CD4-positive, alpha-beta T cell treated with Interleukin-4 for 4 hours (primary cell): ENCODE measurements at places on chromosomes 1 and 21.

DNA sequence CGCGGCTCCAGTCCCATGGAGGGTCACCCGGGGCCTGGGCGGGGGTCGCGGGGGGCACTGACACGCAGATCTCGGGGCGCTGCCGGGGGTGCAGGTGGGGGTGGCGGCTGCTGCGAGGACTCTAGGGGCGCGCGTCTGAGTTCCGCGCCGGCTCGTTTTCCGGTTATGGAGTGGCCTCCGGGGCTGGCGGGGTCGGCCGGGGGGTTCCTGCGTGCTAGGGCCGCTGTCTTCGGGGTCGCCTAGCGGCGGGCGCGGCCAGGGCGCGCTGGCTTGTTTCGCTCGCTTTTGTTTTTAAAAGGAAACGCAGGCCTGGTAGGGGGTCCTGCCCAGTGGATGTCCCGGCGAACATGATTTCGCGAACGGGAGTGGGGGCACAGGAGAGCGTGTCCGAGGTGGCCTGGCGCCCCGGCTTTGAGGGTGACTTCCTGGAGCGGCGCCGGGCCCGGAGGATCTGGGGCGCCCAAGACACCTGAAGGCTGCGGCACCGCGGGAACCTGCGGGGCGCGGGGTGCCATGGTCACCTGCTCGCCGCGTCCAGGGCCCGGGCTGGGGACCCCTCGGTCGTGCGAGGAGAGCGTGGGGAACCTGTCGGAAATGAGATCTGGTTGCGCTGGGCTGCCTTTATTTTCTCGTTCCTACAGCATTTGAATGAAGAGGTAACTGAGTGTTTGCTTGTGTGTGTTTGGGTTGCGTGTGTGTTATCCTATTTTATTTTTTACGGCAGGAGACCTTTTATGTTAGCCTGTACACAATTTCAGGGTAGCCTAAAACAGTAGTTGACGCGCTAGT, 618 bp downstream of the ETS2 start:
- peak; percentile 17 for DNase-seq

GRCh38 chr1:71276466-71276865, 195.6 kb upstream of the ZRANB2 start:
- DNase-seq, result no peak

- no peak for DNase-seq
These were observed 80.5 kb upstream of the IFFO2 start for GRCh38 chr1:19036813-19037605.

DNA sequence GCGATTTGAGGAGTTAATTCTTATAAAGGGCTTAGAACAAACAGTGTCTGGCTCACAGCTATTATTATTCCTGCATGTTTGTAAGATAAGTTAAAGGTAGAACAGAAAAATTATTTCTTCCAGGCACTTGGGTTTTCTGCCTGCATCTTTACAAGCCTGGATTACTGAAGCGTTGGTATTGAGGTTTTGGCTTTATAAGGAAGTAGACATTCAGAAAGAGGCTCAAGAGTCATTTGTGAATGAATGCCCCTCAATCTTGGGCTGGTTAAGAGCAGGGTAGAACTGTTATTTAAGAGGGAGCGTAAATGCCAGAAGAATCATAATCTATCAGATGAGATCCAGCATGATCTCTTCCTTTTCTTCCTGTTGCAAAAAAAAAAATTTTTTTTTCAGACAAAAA, 77.3 kb upstream of the ARID1A start:
- no peak for DNase-seq

DNA sequence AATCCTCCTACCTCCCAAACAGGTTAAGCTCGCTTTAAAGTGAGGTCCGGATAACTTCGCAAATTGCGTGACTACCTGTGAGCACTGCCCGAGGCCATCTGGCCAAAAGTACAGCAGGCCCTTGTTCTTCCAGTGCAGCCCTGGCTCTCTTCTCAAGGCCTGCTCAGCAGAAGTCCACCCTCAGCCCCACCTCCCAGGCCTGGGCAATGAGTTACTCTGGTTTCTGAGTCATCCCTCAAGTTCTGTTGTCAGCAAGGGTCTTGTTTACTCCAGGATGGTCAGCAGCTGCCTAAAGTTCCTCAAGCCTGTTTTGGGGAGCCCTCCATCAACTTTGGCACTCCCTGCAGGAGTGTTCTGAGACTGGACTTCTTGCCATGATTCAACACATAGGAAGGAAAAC, 101.7 kb downstream of the BCAR3 start:
- DNase-seq, result no peak

DNA sequence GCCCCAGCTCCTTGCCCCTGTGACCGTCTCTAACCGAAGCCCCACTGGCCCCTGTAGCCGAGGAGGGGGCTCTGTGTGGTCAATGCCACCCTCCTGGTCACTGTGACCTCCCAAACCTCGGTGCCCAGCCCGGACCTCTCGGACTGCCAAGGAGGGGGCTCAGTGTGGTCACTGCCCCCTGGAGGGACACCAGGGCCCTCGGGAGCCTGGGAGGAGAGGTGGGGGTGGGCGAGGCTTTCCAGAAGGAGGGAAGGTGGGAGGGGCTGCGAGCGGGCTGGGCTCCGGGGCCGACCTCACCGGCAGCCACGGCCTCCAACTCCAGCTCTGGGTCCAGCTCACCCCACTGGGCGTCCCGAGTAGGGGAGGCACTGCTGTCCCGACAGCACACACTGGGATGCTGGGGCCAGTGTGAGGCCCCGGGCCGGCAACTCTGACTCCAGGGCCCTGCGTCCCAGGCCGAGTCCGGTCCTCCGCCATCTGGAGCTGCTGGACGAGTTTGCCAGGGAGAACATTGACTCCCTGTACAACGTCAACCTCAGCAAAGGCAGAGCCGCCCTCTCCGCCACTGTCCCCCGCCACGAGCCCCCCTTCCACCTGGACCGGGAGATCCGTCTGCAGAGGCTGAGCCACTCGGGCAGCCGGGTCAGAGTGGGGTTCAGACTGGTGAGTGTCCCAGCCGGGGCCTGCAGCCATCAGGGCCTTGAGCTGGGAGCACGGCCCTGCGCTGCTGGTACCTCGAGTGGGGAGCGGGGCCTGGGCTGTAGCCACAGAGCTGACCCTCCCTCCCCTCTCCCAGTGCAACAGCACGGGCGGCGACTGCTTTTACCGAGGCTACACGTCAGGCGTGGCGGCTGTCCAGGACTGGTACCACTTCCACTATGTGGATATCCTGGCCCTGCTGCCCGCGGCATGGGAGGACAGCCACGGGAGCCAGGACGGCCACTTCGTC, 6.4 kb downstream of the SCNN1D start:
- no peak for DNase-seq
